ENCODE measurements at places on chromosomes 4 and X. TPM values are rescaled to one million over a fixed set of nuclear protein-coding genes. Genes with fewer than 3 reads are reported as not detected.

GRCh38 chr4:88949605-88950004, 107.4 kb downstream of the FAM13A start:
- no peaks in the 10 kb centered on the region for H3K36me3 ChIP-seq
- no peak for DNase-seq

GRCh38 chr4:77308843-77309242, 151.8 kb downstream of the CCNG2 start:
- H3K4me1 ChIP-seq, result no peaks in the 10 kb centered on the region
- no peak overlapping the region for H3K4me3 ChIP-seq
- no peak for DNase-seq
- H3K36me3 ChIP-seq, result no peaks in the 10 kb centered on the region

DNA sequence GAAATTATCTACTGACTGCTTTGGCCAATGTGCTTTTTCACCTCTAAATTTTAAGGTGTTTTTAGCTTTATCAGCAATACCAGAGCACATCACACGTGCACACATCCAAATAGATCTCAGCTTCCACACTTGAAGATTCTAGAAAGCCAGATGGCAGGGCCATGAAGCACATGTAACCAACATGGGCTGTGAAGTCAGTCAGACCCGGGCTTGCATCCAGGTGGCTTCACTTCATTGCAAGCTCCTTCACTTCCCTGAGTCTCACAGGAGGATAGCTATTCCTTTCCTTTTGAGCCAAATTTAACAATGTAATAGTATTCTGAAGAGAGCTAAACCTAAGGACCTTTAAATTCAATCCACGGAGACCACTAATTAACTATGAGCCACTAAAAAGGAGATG, 86.5 kb downstream of the SH3RF1 start:
- no peak for DNase-seq
- H3K27me3 ChIP-seq, result no peaks in the 10 kb centered on the region
- H3K36me3 ChIP-seq, result no peaks in the 10 kb centered on the region
- H3K4me3 ChIP-seq, result no peak overlapping the region
- no peak overlapping the region for H3K27ac ChIP-seq

GRCh38 chrX:118519411-118520215, 24.0 kb downstream of the DOCK11 start:
- no peaks in the 10 kb centered on the region for H3K27me3 ChIP-seq
- no peak overlapping the region for H3K27ac ChIP-seq
- H3K4me1 ChIP-seq, result no peaks in the 10 kb centered on the region
- no peak overlapping the region for H3K4me3 ChIP-seq
- no peaks in the 10 kb centered on the region for H3K36me3 ChIP-seq
- no peak for DNase-seq

DNA sequence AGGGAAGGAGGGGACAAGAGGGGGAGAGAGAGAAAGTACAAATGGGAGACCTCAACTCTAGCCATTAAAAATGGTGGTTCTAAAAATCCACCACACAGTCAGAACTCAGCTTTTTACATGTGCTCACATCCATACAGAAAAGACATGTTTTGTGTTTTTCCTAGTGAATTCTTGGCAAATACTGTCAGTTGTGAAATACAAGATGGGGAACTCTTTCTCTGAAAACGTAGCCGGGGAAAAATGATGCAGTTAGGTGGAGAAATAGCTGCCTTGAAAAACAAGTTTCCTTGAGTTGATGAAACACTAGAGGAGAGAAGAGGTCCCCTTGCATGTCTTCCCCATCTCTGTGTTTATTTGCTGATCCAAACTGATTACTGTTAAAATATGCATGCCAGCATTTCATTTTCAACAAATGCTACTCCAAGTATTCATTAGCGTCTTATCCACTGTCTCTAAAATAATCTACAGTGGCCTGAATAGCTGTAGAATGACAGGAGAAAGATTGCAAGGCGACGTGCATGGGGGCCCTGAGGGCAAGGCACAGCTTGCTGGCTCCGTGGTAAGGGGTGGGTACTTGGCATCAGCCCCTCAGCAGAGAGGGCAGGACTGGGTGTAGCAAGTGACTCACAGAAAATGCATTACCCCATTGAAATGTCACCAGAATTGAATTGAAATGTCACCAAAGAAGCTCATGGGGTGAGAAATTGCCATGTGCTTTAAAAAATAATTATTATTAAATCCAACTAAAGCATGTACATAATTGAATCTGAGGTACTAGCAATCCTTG, 48.1 kb upstream of the TBL1X start:
- no peak overlapping the region for H3K4me3 ChIP-seq
- peaks cover 2% of the 10 kb centered on the region for H3K27me3 ChIP-seq
- no peak for DNase-seq
- no peak overlapping the region for H3K27ac ChIP-seq
- no peaks in the 10 kb centered on the region for H3K4me1 ChIP-seq

GRCh38 chr4:176726803-176727202, 65.9 kb downstream of the VEGFC start:
- no peak overlapping the region for H3K27ac ChIP-seq
- H3K27me3 ChIP-seq, result no peaks in the 10 kb centered on the region
- DNase-seq, result no peak
- H3K36me3 ChIP-seq, result no peaks in the 10 kb centered on the region
- H3K4me3 ChIP-seq, result no peak overlapping the region

GRCh38 chr4:112655270-112655669, 18.3 kb downstream of the LARP7 start:
- H3K4me1 ChIP-seq, result no peaks in the 10 kb centered on the region
- H3K36me3 ChIP-seq, result peaks cover 14% of the 10 kb centered on the region
- H3K27me3 ChIP-seq, result no peaks in the 10 kb centered on the region
- no peak for DNase-seq

DNA sequence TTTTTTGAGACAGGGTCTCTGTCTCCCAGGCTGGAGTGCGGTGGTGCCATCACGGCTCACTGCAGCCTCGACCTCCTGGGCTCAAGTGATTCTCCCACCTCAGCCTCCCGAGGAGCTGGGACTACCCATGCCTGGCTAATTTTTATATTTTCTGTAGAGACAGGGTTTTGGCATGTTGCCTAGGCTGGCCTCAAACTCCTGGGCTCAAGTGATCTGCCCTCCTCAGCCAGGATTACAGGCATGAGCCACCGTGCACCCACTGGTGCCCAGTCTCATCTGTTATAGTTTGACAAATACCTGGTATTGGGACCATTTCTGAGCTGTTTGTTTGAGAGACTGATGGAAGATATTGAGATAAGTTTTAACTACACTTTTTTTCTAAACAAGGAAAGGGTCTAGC, 57.5 kb upstream of the SMIM10 start:
- H3K4me3 ChIP-seq, result no peak overlapping the region
- peaks cover 4% of the 10 kb centered on the region for H3K27me3 ChIP-seq
- DNase-seq, result no peak
- no peaks in the 10 kb centered on the region for H3K36me3 ChIP-seq
- H3K4me1 ChIP-seq, result no peaks in the 10 kb centered on the region

DNA sequence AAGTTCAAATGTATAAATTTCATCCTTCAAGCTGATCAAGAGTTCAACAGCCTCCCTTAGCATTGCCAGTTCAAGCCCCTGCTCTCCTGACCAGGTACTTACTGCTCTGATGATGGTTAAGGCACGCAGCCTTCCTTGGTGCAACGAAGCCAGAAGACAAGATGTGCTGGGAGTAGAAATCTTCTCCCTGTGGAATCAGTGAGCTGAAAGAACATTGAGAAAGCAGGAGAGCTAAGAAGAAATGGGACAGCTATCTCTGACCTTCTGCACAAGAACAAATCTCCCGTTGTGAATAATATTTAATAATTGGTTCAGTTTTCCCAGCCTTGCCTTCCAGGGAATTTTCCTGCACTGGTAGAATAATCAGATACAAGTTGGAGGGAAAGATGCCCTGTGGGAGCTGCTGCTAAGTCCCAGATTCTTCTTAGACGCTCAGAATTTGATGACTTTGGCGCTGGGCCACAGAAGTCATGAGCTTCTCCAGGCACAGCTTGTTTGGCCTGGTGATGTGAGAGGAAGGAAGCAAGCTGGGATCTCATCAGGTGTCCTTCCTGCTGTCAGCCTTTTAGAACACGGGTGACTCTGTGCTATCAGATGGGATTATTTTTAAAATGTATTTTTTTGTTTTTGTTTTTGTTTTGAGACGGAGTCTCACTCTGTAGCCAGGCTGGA, 77.8 kb downstream of the CD38 start:
- H3K27me3 ChIP-seq, result no peaks in the 10 kb centered on the region
- no peaks in the 10 kb centered on the region for H3K36me3 ChIP-seq
- H3K4me1 ChIP-seq, result no peaks in the 10 kb centered on the region
- no peak overlapping the region for H3K27ac ChIP-seq

GRCh38 chr4:179110356-179110755, 1668.1 kb upstream of the AGA start:
- H3K27ac ChIP-seq, result no peak overlapping the region
- H3K4me3 ChIP-seq, result no peak overlapping the region
- no peaks in the 10 kb centered on the region for H3K27me3 ChIP-seq
- H3K36me3 ChIP-seq, result no peaks in the 10 kb centered on the region
- no peaks in the 10 kb centered on the region for H3K4me1 ChIP-seq

DNA sequence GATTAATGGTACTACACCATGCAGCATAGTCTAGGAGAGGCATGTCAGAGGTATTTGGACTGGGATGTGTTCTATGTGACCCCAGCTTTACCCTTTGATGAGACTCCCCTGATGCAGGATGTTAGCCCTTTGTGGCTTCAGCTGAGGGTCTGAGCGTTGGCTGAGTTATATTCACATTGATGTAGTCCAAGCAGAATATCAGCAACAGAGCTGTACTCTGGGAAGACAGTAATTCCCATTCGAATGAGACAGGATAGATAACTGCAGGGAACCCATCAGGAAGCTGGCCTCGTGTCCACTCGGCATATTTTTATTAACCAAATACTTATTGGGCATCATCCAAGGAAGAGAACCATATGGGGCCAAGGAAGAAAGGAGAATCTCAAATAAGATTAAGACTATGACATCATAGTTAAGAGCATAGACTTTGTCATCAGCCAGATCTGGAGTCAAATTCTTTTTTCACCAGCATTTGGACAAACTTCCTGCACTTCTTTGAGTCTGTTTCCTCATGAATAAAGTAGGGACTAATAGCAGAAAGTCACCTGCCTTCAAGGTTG, 198.1 kb downstream of the SOWAHB start:
- no peaks in the 10 kb centered on the region for H3K36me3 ChIP-seq
- H3K27me3 ChIP-seq, result no peaks in the 10 kb centered on the region
- no peak for DNase-seq
- no peak overlapping the region for H3K27ac ChIP-seq
- peaks cover 13% of the 10 kb centered on the region for H3K4me1 ChIP-seq
- H3K4me3 ChIP-seq, result no peak overlapping the region

DNA sequence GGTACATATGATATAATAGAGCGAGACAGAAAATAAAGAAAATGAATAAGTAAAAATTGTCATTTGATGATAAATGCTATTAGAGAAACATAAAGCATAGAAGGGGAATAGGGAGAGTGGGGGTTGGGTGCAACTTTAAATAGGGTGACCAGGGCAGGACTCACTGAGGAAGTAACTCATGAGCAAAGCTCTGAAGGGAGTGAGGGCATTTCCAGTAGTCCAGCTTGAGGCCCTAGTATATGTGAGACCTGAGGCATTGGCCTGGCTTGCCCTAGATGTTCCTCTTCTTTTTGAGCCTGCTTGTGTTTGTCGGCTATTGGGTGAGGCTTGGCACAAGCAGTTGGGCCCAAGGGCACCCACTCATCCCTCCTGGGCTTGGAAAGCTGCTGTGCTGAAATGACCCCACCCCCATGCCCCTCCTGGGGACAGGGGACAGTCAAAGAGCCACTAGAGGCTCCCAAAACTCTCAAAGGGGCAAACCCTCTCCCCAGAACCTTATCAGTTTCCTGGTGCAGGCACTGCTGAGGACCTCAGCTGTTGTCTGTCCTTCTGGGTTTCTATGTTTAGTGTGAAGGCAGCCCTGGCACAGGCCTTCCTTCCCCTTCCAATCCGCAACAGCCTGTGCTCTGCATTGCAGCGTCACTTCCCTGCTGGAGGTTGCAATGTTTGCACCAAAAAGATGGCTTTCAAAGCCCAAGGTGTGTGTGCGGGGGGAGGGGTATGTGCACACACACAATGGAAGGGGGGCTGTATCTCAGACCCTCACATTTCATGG, 40.1 kb downstream of the APLN start:
- no peaks in the 10 kb centered on the region for H3K36me3 ChIP-seq
- peaks cover 6% of the 10 kb centered on the region for H3K27me3 ChIP-seq
- H3K4me3 ChIP-seq, result no peak overlapping the region
- no peak for DNase-seq

DNA sequence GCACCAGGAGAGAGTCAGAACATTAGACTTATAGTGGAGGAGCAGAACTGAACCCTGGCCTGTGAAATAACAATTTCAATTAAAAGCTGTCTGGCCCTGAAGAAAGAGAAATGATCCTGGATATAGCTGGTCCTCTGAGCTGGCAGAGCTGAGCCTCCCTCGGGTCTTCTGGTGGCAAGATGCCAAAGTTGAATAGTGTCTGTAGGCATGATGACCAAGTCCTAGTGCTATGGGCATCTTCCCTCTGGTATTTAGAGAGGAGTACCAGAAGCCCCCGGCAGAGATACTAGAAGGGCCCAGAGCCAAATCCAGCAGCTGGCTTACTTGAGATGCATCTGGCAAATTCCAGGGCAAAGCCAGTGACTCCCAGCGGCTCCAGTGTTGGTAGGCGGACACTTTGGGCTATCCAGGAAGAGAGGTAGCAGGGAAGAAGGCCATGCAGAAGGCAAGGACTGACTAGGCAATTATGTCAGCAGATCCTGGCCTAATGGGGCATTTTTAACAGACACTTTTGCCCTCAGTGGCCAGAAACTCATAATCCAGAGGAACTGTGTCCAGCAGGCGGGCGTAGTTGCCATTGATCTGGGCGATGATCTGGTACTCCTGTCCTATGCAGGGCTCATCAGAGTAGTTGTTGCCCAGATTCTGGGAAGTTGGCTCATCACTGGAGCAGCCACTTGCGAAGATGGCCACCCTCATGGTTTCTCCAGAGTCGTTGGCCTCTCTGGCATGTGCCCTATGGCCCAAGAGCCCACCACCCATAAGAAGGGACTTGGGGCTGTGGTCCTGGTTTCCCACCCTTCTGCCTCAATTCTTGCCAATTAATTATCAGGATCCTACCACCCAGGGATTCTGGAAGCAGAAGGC, 17.9 kb downstream of the VSIG4 start:
- no peaks in the 10 kb centered on the region for H3K27me3 ChIP-seq
- no peaks in the 10 kb centered on the region for H3K4me1 ChIP-seq
- H3K27ac ChIP-seq, result no peak overlapping the region

GRCh38 chrX:152072236-152072635, 66.1 kb downstream of the MAGEA10 start:
- no peaks in the 10 kb centered on the region for H3K4me1 ChIP-seq
- H3K36me3 ChIP-seq, result no peaks in the 10 kb centered on the region
- no peak for DNase-seq
- no peak overlapping the region for H3K4me3 ChIP-seq

SGMS2 gene
- 16.9 TPM for total RNA-seq

FMR1NB gene
- total RNA-seq, result not detected

TEX11 gene
- not detected for total RNA-seq

DDIT4L gene
- total RNA-seq, result 4.8 TPM

ARMCX6 gene
- 33.3 TPM for total RNA-seq

All from spinal cord (tissue), 10 donors.